ENCODE measurements at places on chromosomes 3 and 15.

GRCh38 chr3:195256639-195257453 is 14.1 kb downstream of the XXYLT1 start:
- DNase-seq = peak; percentile 56

GRCh38 chr3:87811953-87812352 is 246.9 kb downstream of the CGGBP1 start:
- DNase-seq = no peak

GRCh38 chr3:127717357-127718244 is 44.8 kb downstream of the ABTB1 start:
- DNase-seq = no peak

GRCh38 chr15:20344601-20345400 is 196.8 kb downstream of the GOLGA6L6 start:
- no peak for DNase-seq

DNA sequence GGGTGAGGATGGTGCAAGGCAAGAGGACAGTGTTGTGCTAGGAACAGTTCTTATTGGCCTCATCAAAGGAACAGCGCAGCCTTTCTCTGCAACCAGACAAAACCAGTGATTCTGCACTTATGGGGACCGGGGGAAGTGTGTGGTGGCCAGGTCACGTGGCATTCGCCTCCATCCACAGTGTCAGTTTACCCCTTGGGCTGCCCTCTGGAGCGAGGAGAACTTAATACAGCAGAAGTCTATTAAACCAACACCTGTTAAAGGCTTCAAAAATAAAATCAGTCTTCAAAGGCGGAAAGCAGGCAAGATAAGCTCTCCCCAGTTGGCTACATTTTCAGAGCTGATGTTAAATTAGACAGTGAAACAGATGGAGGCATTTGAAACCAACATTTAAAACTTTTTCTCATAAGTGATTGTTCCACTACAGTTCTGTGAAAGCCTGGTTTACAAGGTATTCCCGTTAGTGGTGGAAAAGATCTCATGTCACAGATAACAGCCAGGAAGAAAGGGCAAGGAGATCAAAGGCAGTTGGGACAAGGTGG is 75.2 kb downstream of the LRIG1 start:
- DNase-seq = no peak

- DNase-seq = peak; percentile 43
Observed at GRCh38 chr3:38647217-38647970, 2.1 kb downstream of the SCN5A start.

DNA sequence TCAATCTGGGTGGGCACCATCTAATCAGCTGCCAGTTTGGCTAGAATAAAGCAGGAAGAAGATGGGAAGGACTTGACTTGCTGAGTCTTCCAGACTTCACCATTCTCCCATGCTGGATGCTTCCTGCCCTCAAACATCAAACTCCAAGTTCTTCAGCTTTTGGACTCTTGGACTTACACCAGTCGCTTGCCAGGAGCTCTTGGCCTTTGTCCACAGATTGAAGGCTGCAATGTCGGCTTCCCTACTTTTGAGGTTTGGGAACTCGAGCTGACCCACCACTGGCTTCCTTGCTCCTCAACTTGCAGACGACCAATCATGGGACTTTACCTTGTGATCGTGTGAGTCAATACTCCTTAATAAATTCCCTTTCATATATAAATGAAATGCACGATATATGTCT is 8.6 kb upstream of the LIPC start:
- DNase-seq = no peak

GRCh38 chr15:87743562-87743961 is 513.0 kb downstream of the NTRK3 start:
- no peak for DNase-seq

- DNase-seq = no peak
Observed at GRCh38 chr3:76888856-76889255, 151.0 kb upstream of the ROBO2 start.

DNA sequence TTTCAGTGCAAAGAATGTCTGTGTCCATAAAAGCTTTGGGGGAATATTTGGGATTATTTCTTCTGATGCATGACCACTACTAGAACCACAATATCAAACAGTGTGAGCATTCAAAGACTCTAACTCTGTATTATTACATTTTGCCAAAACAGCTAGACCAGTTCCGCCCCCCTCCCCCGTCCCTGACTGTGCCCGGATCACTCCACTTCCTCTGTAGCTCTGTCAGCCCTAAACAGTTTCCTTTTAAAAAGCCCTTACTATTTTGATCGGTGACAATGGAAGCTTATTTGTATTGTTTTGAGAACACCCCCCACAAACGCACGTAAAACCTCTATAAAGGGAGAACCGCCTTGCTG is 36.6 kb upstream of the EPHB3 start:
- no peak for DNase-seq

DNA sequence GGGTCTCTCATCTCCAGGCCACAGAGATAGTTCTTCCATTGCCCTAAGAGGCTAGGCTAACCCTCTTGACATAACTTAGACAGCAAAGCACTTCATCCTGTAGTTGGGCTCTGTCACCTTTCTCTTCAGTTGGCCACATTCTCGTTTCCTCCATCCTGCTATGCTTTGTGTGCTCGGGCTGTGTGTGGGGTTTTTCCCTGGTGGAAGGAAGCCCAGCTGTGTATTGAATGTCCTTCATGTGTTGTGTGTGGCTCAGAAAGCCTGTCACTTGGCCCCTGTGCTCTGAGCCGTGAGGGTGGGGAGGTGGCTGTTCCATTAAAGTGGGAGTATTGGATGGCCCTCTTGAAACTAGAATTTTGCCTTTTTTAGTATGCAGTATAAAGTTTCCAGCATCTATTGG is 8.8 kb upstream of the EXOG start:
- DNase-seq = no peak

GRCh38 chr3:152151216-152151876 is 117.4 kb upstream of the MBNL1 start:
- DNase-seq = no peak

DNA sequence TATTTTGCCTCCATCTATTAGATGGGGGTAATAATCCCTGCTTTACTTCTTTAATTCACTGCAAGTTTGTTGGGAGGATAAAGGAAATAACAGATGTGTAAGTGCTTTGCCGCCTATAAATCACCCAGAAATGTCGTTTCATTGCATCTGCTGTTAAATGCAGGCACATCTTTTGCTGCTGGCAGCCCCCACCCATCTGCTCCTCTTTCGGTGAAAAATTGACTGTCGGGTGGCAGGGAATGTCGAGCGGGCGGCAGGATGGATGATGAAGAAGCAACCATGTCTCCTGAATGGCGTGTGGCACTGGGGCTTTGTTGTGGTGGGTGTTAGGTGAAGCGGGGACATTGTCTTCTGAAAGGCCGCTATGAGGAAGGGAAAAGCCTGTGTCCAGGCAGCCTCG is 543 bp upstream of the REC114 start:
- DNase-seq = no peak

DNA sequence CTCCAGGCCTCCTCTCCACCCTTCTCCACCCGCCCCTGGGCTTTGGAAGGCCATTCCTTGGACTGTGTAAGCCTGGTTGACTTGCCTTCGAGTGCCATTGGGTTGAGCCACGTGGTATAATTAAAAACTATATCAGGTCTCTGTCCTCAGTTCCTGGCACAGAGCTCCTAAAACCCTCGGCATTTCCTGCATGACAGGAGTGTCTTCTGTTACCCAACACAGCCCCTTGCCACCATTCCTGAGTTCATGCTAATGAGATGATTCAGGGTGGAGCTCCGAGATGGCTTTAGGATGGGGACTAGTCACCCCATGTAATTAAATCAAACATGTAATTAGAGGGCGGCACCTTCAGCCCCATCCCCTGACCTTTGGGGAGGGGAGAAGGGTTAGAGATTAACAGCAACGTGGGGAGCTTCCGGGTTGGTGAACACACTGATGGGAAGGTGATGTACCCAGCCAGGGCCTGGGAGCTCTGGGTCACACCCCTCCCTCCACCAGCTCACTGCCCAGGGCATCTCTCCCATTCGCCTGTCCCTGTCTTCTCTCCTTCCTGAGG is 256.4 kb downstream of the FAM43A start:
- DNase-seq = peak; percentile 35

GRCh38 chr3:29079358-29079757 is 201.5 kb upstream of the RBMS3 start:
- DNase-seq = no peak

GRCh38 chr15:101258238-101259144 is 6.6 kb upstream of the CHSY1 start:
- DNase-seq = peak; percentile 64

DNA sequence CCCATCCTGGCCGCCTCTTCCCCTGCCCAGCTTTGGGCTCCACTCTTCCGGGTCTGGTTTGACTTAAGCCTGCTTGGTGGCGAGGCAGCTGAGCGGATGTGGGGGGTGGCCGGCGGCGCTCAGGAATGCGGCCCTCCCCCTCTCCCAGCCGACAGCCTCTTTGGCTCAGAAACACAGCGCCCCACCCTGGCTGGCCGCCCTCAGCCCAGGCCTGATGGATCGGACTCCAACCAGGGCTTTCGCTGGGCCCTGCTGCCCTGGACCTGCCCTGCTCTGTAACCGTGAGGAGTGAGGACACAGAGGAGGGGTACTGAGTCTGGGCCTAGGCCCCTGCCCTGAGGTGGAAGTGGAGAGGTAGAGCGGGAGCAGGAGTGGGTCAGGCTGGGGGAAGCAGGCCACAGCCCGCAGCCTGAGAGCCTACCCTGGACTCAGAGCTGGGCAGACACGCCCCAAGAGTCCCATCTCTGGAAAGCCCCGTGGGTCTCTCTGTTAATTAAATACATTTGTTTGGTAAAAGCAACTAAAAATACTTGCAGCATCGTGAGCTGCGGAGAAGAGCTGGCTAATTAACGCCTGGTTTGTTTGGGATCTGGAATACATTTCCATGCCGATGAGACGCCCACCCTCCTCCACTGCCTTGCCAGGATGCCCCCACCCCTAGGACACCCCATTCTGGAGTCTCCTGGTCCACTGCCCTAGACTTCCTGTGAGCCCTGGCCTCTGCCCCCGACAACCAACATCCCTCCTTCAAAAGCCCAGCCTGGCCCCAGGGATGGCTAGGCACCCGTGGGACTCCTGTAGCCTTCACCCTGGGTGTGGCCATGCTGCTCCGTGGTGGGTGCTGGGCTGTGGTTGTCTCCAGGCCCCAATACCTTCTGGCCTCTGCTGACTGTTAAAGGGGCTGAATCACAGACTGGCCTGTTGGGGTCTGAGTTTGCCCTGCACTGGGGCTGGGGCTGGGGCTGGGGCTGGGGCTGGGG is 19.6 kb downstream of the PLXNA1 start:
- DNase-seq = no peak

GRCh38 chr3:57169108-57169507 is 4.0 kb upstream of the IL17RD start:
- DNase-seq = no peak

GRCh38 chr3:133451309-133451708 is 51.5 kb downstream of the BFSP2 start:
- DNase-seq = no peak

DNA sequence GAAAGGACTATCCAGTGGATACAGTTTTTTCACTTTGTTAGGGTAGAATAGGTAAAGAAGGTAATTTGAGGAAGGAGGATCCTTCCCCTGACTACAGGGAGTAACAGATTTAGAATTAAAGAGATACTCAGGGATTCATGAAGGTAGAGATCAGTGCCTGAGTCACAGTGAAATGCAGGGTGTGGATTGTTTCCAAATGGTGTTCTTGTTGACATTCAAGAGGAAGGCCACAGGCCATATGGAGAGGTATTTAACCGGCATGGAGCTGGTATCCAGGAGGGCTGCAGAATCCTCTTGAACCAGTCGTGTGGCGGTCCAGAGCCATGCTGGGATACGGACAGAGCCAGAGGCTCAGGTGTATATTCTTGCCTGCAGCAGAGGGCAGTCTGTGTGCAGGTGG is 28.2 kb downstream of the GYG1 start:
- no peak for DNase-seq

DNA sequence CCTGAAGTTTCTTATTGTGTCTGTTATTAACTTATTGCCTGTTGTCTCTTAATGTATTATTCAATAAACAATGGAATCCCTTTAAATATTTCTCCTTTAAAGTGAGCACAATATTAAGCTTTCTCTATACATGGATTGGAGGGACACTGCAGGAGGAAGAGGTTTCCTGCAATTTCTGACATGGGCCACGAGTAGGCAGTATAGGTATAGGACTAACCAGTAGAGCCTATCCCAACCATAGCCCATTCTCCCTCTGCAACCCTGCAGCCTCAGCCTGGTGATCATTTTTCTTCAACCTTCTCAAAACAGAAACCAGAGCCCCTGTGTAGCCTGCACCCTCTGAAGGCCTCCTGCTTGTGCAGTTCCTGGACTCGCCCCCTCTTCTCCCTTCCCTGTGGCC is 124.8 kb downstream of the NEK10 start:
- DNase-seq = no peak

GRCh38 chr15:60916679-60917460 is 312.2 kb downstream of the RORA start:
- peak; percentile 91 for DNase-seq

DNA sequence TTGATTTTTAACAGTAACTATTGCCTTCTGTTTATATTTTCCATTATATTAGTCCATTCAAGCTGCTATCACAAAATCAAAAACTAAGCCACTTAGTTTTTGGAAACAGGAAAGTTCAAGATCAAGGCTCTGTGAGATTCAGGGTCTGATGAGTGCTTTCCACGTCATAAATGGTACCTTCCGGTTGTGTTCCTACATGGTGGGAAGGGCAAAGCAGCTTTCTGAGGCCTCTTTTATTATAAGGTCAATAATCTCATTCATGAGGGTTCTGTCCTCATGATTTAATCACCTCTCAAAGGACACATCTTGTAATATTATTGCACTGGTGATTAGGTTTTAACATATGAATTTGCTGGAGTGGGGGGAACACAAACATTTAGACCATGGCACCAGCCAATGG is 152.0 kb downstream of the VGLL3 start:
- DNase-seq = no peak

DNA sequence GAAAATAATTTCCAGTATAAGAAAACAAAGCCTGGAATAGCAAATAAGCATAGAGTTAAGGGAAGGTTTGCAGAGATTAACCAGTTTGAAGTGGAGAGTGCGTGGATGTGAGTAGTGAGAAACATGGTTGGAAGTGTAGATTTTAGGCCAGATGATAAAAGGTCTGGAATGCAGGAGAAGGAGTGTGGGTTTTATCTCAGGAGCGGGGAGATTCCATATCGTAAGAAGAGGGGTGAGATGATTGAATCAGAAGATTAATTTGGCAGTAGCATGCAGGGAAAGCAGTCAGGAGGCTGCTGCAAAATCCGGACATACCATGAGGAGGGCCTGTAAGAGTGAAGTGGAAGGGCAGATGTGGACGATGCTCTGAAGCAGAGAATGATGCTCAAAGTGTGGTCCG is 13.7 kb downstream of the PPARG start:
- no peak for DNase-seq

GRCh38 chr3:147416931-147417330 is 7.8 kb downstream of the ZIC1 start:
- DNase-seq = no peak

Data from activated CD8-positive, alpha-beta memory T cell treated with anti-CD3 and anti-CD28 coated beads for 24 hours (primary cell).